ENCODE measurements at places on chromosomes 5 and 9. TPM values are rescaled to one million over a fixed set of nuclear protein-coding genes. Genes with fewer than 3 reads are reported as not detected.

DNA sequence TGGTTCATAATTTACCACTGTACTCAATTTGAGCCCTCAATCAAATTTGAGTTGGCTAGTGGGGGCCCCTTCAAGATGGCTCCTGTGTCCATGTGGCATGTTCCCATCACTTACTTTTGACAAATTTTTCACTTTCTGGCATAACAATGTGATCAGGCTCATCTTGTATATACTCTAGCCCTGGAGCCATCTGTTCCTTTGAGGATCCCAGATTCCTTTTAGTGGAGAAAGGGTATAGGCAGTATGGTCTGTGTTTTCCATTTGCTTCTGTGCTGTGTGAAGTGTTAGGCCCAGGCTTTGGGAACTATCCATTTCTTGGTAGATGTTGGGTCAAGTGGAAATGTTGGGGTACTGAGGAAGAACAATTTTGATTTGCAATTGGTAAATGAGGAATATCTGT lies 45.7 kb downstream of the SH3GL2 start:
- no peak overlapping the region for H3K27ac ChIP-seq
- no peaks in the 10 kb centered on the region for H3K4me1 ChIP-seq
- no peaks in the 10 kb centered on the region for H3K27me3 ChIP-seq
- DNase-seq = no peak
- H3K36me3 ChIP-seq = no peaks in the 10 kb centered on the region

- no peak overlapping the region for H3K4me3 ChIP-seq
- no peak overlapping the region for H3K27ac ChIP-seq
- DNase-seq = no peak
- H3K36me3 ChIP-seq = no peaks in the 10 kb centered on the region
- H3K27me3 ChIP-seq = no peaks in the 10 kb centered on the region
These were observed 427.1 kb downstream of the DTWD2 start for GRCh38 chr5:118561235-118561634.

DNA sequence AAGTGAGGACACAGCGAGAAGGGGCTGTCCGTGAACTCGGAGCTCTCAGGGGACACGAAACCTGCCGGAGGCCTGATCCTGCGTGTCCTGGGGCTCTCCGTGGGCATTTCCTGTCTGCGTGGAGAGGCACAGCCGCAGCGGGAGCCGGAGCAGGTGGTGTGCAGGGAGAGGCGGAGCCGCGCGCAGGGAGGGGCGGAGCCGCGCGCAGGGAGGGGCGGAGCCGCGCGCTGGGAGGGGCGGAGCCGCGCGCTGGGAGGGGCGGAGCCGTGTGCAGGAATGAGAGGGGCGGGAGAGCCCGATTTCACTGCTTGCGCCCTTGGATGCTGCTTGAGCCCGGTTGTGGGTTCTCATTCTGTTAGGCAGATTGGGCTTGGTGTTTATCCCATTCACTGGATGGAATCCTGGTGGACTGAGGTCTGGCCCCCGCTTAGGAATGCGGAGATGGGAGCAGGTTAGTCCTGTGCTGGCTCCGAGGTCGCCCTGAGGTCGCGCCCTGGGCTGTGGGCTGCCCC lies 26.7 kb downstream of the NDUFS6 start:
- no peak overlapping the region for H3K27ac ChIP-seq
- no peaks in the 10 kb centered on the region for H3K27me3 ChIP-seq
- DNase-seq = no peak
- H3K4me1 ChIP-seq = no peaks in the 10 kb centered on the region
- H3K4me3 ChIP-seq = no peak overlapping the region

Gene ADGRD2
- total RNA-seq = not detected
